ENCODE measurements at places on chromosomes 3 and 15.

GRCh38 chr3:71718072-71718471 is 7.1 kb downstream of the EIF4E3 start:
- no peak for DNase-seq

GRCh38 chr3:166367947-166368533 is 530.8 kb upstream of the BCHE start:
- no peak for DNase-seq

DNA sequence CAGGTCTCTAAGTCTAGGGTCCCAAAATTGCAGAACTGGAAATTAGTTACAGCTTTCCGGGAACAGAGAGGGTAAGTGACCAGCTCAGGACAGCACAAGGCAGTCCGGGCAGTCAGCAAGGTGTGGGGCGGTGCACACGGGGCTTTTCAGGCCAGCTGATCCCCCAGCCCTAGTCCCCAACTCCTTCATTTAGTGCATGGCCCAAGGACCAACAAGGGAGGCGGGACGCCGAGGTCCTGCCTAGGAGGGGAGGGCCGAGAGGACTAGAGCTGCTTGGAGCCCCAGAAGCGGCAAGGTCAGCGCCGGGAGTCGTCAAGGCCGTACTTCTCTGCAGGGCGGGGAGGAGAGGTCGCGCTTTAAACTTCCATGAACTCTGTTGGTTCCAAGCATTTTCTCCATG is 2.0 kb upstream of the PDE8A start:
- peak; percentile 20 for DNase-seq

DNA sequence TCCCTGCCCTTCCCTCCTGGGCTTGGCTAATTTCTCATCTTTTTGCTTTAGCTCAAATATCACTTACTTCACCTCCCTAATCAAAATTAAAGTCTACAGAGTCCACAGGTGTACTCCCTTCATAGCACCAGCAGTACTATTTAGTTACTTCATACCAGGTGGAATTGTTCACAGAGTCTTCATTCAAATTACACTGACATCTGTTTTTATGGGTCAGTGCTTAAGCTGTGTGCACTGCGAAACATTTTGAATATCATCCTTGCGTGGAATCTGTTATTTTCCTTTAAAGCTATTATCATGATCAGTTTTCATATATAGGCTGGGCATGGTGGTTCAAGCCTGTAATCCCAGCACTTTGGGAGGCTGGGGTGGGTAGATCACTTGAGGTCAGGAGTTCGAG is 2.7 kb upstream of the SERF2 start:
- DNase-seq: no peak

- DNase-seq: no peak
These were observed 24.3 kb downstream of the DPH3 start for GRCh38 chr3:16240229-16241023.

DNA sequence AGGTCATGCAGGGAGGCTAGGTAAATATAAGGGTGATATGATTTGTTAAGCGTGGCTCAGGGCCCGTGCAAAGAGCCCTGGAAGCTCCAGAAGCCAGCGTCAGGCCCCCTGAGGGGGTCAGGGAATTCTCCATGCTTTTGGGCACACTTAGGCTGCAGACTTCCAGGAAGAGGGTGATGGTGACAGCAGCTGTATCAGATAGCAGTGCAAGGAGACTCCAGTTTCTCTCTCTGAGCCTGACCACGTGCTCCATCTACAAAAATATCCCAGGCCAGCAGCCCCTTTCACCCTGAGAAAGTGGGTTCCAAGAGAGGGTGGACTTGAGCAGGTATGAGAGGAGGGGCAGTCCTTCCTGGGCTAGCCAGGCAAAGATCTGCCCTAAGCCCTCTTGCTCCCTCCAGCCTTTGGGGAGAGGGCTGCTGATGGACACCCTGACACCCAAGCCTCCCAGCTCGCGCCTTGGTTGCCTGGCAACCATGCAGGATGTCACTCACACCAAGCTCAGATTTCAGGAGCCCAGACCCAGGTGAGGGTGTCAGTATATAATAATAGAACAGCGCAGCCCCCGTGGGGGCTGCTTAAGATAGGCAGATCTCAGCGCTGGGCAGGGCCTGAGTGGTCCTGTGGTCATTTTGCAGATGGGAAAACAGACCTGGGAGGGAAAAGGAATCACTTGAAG is 35.8 kb downstream of the ATP2B2 start:
- DNase-seq: no peak

GRCh38 chr3:12487786-12488185 is 3.5 kb downstream of the TSEN2 start:
- DNase-seq: no peak

GRCh38 chr3:4889896-4890295 is 89.3 kb upstream of the BHLHE40 start:
- DNase-seq: no peak

- no peak for DNase-seq
These were observed 30.1 kb downstream of the SST start for GRCh38 chr3:187639927-187640568.

DNA sequence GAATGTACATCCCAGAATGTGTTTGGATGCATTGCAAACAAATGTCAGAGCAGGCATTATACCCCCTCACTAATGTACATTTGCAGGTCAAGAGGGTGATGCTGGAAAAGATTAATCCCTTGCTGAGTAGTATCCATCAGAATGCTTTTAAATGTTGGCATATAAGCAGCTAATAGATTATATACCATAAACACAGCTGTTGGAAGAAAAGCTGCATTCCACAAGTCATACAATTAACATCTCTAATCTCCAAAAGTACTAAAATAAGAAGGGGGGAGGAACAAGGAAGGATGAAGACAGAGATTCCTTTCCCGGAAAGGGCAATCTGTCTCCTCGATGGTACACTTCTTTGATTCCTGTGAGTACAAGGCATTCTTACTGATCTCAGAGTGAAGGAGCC is 445.7 kb upstream of the CDIN1 start:
- DNase-seq: no peak

DNA sequence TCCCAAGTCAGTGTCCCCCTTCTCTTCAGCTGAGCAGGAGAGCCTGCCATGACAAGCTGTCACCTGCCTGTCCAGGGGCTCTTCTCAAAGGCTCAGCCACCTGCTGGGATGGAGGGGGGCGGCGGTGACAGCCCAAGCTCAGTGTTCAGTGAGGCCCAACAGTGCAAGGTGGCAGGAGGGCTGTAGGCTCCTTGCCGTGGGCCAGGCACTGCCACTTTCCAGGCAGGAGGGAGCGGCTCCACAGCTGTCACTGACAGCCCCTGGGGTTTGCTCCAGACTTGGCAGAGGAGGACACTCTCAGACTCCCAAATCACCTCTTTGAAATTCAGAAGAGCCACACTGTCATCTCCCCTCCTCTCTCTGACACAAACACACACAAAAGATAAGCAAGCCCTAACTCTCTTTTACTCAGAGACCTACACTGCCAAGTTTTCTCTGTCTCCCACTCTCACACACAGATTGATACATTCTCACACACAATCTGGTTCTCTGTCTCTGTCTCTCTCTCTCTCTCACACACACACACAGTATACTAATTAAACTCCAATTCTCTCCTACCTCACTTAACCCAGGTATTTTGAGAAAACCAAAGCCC is 443.3 kb downstream of the EPHB1 start:
- DNase-seq: no peak

- DNase-seq: no peak
These were observed 52.8 kb downstream of the SEMA5B start for GRCh38 chr3:122974764-122975162.

DNA sequence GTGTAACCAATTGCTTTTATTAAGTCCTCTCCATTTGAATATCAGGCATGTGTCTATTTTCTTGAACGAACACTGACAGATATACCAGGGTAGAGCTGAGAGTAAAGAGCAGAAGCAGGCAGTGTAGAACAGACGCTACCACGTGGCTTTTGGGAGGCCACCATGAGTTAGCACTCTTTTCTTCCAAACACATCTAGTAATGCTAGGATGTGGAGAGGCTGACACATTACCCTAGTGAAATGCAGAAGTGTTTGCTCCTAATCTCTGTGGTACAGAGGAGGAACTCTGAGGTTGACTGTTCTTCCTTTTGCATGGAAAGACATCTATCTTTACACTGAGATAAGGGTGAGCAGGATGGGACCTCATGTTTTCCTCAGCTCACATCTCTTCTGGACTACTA is 216.3 kb downstream of the SATB1 start:
- peak; percentile 48 for DNase-seq

DNA sequence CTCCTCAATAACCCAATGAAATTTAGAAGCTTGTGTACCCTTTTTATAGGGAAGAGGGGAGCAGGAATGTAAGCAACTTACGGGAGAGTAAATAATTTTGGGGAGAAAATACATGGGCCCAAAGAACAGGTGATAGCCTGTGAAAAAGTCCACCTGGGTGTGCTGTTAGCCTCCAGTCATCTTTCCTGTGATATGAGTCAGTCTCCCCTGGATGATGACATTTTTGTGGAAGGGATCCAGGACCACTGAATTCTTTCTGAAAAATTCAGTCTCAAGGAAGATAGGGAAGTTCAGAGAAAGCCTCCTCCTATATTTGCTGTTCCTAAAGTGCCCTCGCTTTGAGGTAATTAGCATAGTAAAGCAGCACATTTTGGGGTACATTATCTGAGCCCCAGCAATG is 149.8 kb downstream of the SQOR start:
- no peak for DNase-seq

DNA sequence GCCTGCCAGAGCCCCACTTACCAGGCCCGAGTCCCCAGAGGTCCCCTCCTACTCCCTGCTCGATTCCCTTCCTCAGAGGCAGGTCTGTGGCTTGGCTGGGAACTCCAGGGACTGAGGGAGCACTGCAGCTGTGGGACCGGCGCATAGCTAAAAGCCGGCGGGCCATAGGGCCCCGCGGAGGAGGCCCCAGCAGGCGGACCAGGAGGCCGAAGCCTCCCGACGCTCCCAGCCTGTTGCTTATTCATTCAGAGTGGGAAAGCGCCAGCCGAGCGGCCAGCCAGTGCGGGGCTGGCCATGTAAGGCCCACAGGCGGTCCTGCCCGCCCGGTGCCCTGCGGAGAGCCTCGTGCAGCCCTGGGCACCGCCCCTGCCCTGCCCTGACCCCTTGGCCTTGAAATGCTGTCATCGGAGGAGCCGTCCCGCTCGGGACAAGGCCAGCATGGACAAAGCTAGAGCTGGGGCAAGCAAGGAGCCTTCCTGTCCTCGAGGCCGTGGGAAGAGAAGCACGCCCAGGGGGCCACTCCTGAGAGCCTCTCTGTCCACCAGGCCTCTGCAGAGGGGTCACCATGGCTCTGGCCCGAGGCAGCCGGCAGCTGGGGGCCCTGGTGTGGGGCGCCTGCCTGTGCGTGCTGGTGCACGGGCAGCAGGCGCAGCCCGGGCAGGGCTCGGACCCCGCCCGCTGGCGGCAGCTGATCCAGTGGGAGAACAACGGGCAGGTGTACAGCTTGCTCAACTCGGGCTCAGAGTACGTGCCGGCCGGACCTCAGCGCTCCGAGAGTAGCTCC is at the start of gene LOXL1:
TSS of gene LOXL1 (plus strand) at position 244 of the 784 bp plus-strand sequence. CDS start at position 566, 322 bp downstream.
- no peak for DNase-seq

DNA sequence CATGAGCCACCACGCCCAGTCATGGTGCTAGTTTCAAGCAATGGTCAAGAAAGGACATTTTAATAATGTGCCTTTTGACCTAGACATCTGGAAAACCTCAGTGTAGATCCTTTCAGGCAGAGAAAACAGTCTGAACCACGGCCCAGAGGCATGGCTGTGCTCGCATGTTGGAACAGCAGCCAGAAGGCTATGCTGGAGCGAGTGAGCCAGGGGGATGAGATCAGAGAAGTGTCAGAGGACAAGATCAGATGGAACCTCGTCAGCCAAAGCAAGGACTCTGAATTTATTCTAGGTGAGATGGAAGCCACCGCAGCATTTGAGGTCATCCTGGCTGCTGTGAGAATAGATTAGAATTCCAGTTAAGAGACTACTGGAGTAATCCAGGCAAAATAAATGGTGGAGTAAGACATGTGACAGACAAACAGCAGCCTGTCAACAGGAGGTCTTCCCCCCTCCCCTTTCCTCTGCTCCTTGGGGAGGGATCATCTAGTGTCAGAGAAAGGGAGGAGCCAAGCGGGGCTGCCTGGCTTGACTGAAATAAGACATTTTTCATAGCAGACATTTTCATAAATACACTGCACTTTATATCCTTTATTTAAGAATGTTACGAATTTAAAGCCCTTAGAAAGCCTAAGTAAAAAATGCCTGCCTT is 40.4 kb upstream of the ACKR4 start:
- no peak for DNase-seq

- no peak for DNase-seq
These were observed 27.1 kb upstream of the C3orf49 start for GRCh38 chr3:63791974-63792373.

GRCh38 chr15:100353449-100353848 is 11.7 kb upstream of the ADAMTS17 start:
- DNase-seq: no peak

DNA sequence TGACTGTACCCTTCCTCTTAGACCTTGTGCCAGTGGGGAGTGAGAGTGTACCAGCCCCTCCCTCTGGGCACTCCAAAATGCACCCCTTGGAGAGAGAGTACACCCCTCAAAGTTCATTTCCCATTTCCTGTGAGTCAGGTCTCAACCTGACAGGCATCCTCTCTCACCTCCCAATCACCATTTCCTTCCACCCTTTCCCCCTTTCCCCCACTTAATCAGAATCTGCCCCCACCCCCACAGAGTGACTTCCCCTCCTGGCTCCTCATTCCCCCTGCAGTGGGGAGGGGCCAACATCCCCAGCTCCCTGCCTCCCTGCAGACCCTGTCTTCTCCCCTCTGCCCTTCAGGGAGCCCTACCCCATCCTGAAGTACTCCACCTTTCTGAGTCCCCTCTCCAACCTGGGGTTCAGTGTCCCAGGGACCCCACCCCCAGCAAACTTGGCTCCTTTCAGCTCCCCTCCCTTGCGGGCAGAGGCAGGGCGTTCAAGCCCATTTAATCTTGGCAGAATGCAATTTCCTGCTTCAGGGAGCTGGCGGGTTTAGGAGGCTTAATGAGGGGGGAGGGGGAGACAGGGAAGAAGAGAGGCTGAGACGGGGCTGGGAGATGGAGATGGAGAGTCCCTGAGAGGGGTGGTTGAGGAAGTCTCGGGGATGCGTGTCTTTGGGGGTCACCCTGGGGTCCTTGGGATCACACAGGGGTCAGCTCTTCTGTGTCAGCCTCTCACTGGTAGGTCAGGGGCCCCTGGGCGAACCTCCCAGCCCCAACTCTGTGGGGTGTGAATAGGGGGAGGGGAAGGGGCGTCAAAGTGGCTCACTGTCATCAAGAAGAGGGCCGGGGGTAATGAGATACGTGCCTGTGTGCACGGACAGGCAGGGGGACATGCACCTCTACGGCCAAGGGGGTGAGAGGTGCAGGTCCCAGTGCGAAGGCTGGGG is 16.6 kb upstream of the SEMA3F start:
- DNase-seq: no peak

DNA sequence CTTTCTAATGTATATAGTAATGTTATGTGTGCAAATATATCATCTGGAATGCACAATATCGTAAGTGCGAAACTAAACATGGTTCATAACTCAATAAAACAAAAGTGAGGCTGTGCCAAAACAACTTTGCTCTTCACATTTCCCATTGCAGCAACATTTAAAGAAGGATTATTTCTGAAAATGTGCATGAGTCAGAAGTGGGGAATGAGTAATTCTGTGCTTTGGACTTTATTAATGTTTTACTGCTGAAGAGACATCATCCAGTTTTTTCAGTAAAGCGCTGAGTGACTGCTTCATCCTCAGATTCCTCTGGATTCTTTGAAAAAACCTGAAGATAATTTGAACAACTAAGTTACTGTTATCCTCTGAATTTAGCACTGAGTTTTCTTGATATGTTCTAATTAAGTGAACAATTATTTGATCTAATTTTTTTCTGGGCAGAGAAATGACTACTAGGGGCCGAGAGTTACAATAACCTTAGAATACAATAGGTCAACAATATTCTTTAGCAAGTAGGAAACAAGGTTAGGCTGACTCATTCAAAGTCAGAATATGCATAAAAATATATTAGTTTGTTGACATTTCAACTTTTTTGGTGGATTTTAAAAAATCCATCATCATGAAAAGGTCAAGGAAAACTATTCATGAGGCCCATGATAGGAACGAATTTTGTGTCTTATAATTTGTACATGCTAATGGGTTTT is 20.0 kb upstream of the PLCL2 start:
- DNase-seq: no peak
